ENCODE measurements at places on chromosomes 2 and 18. TPM values are rescaled to one million over a fixed set of nuclear protein-coding genes. Genes with fewer than 3 reads are reported as not detected.

Gene FOXD4L1
- total RNA-seq = not detected

DNA sequence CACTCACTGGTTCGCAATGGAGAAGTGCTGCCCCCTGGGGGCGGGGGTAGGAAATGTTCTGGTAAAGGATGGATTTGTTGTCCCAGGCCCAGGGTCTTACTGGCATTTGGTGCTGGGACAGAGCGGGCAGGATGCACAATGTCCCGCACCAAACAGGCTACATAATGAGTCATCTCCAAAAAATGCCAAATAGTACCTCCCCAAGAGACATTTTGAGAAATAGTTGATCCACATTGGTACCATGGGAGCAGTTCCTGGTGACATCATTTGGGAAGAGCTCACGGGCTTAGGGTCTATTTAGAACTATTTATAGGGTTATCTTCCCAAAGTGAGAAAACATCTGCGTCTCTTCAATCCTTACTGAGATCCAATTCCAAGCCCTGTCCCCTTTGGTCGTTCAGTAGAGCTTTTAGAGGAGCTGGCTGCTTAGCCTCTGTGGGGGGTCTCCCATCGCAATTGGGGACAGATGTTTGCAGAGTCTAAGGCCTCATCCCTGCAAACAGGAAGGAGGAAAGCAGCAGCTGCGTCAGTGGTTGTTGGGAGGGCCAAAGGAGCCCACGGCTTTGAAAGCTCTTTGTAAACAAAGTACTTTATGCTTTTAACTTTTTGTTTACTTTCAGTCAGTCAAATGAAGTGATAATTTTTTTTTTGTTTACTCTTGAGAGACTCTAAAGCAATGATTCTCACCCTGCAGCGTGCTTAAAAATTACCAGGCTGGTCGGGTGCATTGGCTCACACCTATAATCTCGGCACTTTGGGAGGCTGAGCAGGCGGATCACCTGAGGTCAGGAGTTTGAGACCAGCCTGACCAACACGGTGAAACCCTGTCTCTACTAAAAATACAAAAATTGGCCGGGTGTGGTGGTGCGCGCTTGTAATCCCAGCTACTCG is 49.3 kb downstream of the GREB1 start:
- DNase-seq = peak; percentile 69
- H3K27ac ChIP-seq = no peak overlapping the region
- H3K4me3 ChIP-seq = no peak overlapping the region
- no peaks in the 10 kb centered on the region for H3K36me3 ChIP-seq

- no peaks in the 10 kb centered on the region for H3K36me3 ChIP-seq
- no peak overlapping the region for H3K27ac ChIP-seq
- H3K4me3 ChIP-seq = no peak overlapping the region
- DNase-seq = no peak
- no peaks in the 10 kb centered on the region for H3K27me3 ChIP-seq
Measured at GRCh38 chr2:13996527-13996926, 636.0 kb upstream of the LRATD1 start.

Gene HDLBP
- total RNA-seq = 353 TPM

Gene CFAP221
- 1.7 TPM for total RNA-seq

- no peaks in the 10 kb centered on the region for H3K4me1 ChIP-seq
- H3K27me3 ChIP-seq = no peaks in the 10 kb centered on the region
- no peak overlapping the region for H3K27ac ChIP-seq
- no peaks in the 10 kb centered on the region for H3K36me3 ChIP-seq
- H3K4me3 ChIP-seq = no peak overlapping the region
- DNase-seq = no peak
Measured at GRCh38 chr2:229205704-229206103, 65.4 kb downstream of the PID1 start.

DNA sequence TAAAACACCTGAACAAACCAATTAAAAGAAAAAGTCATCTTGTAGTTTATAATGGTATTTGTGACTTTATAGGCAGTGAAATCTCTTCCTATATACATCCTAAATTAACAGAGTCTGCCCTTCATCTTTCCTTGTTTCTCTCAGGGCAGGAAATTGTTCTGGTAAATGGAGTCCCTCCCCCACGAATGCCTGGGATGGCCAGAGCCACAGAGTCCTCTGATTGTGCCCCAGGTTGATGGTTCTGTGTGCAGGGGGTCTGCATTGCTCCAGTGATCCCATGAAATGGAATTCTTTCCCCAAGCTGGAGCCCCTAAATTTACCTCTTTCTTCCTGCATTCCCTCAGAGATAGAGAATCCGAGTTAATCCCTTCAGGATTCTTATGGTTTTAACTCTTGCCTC is 155.5 kb downstream of the MTX2 start:
- H3K4me1 ChIP-seq = no peaks in the 10 kb centered on the region
- no peak overlapping the region for H3K27ac ChIP-seq
- H3K36me3 ChIP-seq = no peaks in the 10 kb centered on the region
- H3K4me3 ChIP-seq = no peak overlapping the region

DNA sequence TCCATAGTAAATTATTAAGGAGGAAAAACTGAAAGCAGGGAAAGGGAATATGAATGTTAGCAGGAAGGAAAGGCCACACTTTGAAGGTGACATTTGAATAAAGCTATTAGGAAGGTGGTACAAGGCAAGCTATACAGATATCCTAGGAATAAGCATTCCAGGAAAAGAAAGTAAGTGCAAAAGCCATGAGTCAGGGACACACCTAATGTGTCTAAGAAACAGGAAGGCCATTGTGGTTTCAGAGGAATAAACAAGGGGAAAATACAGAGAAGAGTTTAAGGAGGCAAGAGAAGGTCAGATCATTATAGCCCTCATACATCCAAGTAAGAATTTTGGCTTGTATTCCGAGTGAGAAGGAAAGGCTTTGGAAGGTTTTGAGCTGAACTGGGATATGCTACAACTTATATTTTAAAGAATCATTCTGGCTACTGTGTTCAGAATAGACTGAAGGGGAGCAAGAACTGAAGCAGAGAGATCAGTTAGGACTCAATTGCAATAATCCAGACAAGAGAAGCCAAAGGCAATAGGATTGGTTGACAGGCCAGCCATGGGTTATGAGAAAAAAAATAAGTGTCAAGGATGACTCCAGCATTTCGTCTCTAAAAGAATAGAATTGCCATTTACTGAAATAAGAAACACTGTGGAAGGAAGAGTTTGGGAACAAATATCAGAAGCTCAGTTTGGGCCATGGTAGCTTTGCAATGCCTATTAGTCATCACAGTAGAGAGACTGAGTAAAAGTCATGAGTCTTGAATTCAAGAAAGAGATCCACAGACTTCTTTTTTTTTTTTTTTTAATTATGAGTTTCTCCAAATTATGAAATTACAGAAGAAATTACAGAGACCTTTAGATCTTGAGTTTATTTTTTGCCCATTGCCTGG is 11.3 kb downstream of the RAD51AP2 start:
- no peak for DNase-seq
- H3K4me3 ChIP-seq = no peak overlapping the region
- no peaks in the 10 kb centered on the region for H3K36me3 ChIP-seq
- H3K4me1 ChIP-seq = no peaks in the 10 kb centered on the region

Gene IL18R1
- 3.9 TPM for total RNA-seq

GRCh38 chr2:2655453-2656114 is 324.5 kb upstream of the MYT1L start:
- H3K4me1 ChIP-seq = no peaks in the 10 kb centered on the region
- peak overlapping the region; percentile 21 for H3K4me3 ChIP-seq
- H3K36me3 ChIP-seq = no peaks in the 10 kb centered on the region
- no peaks in the 10 kb centered on the region for H3K27me3 ChIP-seq

DNA sequence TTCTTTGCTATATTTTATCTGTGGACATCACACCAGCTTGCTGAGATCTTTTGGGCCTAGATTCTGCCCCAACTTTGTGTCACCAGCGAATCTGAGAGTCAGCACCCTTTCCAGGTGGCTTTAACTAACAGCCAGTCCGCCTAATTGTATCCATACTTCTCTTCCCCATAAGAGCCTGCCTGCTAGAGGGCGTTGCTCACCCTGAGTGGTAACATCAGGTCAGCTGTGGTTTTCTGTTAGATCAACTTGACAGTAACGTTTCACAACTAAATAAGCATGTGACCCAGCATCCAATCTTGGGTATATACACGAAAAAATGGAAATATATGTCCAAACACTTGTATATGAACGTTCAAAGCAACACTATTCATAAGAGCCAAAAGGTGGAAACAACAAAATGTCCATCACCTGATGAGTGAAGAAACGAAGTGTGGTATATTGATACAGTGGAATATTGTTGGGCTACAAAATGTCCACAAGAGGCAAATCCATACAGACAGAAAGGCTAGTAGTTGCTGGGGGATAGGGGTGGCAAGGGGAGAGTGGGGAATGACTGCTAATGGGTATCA is 24.9 kb downstream of the EFHD1 start:
- H3K4me3 ChIP-seq = no peak overlapping the region
- no peak for DNase-seq
- H3K36me3 ChIP-seq = no peaks in the 10 kb centered on the region
- H3K27ac ChIP-seq = no peak overlapping the region
- H3K4me1 ChIP-seq = no peaks in the 10 kb centered on the region

DNA sequence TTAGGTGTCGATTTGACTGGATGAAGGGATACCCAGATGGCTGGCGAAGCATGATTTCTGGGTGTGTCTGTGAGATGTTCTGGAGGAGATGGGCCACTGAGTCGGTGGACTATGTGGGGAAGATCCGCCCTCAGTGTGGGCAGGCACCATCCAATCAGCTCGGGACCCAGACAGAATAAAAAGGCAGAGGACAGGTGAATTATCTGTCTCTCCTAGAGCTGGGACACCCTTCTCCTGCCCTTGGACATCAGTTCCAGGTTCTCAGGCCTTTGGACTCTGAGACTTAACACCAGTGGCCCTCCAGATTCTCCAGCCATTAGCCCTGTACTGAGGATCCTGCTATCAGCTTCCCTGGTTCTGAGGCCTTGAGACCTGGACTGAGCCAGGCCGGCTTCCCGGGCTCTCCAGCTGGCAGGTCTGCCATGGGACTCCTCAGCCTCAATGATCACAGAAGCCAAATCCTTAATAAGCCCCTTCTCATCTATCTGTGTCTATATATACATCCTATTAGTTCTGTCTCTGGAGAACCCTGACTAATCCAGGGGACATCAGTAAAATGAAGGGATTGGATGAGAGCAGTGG is 11.7 kb downstream of the PROC start:
- H3K4me1 ChIP-seq = no peaks in the 10 kb centered on the region
- H3K4me3 ChIP-seq = no peak overlapping the region
- H3K27me3 ChIP-seq = peaks cover 12% of the 10 kb centered on the region
- DNase-seq = no peak
- no peak overlapping the region for H3K27ac ChIP-seq
- H3K36me3 ChIP-seq = no peaks in the 10 kb centered on the region

Gene TLX2
- total RNA-seq = not detected

GRCh38 chr18:36139245-36139644 is 9.5 kb downstream of the ELP2 start:
- H3K4me1 ChIP-seq = no peaks in the 10 kb centered on the region
- H3K4me3 ChIP-seq = no peak overlapping the region
- no peak for DNase-seq

Gene DNAH7
- 5.0 TPM for total RNA-seq

DNA sequence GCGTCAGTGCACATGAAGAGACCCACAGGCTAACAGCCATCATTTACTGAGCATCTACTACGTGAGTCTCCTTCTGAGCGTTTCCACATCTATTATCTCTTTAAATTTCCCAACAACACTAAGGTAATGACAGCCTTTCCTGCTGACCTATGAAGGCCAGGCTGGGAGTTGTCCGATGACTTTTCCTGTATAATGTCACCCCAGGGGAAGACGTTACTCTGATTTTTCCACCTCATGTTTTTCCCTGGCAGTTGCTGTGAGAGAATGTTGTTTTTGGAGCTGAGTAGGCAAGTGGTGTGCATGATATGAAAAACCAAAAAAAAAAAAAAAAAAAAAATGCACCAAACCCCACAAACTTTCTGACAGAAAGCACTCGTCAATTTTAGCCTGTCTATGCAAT is 207.6 kb downstream of the SLC8A1 start:
- no peaks in the 10 kb centered on the region for H3K36me3 ChIP-seq
- no peaks in the 10 kb centered on the region for H3K27me3 ChIP-seq
- no peak overlapping the region for H3K4me3 ChIP-seq
- H3K4me1 ChIP-seq = no peaks in the 10 kb centered on the region
- H3K27ac ChIP-seq = no peak overlapping the region

Gene RGPD3
- 0.44 TPM for total RNA-seq

Gene TMEM237
- 7.2 TPM for total RNA-seq

Gene MEIS1
- total RNA-seq = 14.7 TPM

DNA sequence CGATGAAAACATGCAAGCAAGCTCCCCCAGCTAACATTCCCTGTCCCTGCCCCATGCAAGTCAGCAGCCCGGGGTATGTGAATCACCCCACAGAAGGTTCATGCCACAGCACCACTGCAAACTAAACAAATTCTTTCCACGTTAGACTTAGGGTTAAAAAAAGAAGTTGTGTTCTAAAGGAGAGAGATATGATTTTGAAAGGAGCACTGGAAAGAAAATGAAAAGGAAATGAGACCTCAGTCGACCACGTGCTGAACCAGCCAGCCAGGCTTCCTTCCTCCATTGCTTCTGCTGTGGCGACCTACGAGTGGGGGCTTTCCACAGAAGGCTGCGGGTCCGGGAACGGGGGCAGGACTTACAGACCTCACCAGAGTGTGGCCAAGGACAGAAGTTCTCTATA is 52.0 kb downstream of the ARL4C start:
- H3K36me3 ChIP-seq = no peaks in the 10 kb centered on the region
- no peak for DNase-seq
- H3K27me3 ChIP-seq = no peaks in the 10 kb centered on the region
- H3K27ac ChIP-seq = no peak overlapping the region
- no peak overlapping the region for H3K4me3 ChIP-seq

DNA sequence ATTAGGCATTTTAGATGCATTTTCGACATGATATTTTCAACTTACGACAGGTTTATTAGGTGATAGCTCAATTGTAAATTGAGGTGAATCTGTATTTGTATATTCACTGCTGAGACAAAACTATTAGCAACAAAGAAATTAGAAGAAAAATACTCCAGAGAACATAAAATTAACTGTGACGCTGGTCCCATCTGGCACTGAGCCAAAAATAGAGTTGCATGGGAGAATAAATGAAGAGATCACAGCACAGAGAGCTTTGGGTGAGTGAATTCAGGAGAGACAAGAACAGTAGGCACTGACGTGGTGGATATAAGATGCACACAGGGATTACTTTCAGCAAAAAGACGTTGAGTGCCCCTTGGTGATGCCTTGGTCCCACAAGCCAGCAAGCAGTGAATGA is 306.2 kb upstream of the RAB6C start:
- H3K27me3 ChIP-seq = no peaks in the 10 kb centered on the region
- no peaks in the 10 kb centered on the region for H3K36me3 ChIP-seq
- H3K4me3 ChIP-seq = no peak overlapping the region
- H3K4me1 ChIP-seq = no peaks in the 10 kb centered on the region
- no peak for DNase-seq
- no peak overlapping the region for H3K27ac ChIP-seq

- H3K27me3 ChIP-seq = no peaks in the 10 kb centered on the region
- no peaks in the 10 kb centered on the region for H3K36me3 ChIP-seq
- H3K4me3 ChIP-seq = no peak overlapping the region
- H3K4me1 ChIP-seq = no peaks in the 10 kb centered on the region
- no peak for DNase-seq
Measured at GRCh38 chr2:78940998-78941397, 84.5 kb upstream of the REG3G start.

GRCh38 chr2:118642501-118642900 is 204.9 kb downstream of the EN1 start:
- no peaks in the 10 kb centered on the region for H3K36me3 ChIP-seq
- H3K27me3 ChIP-seq = no peaks in the 10 kb centered on the region
- H3K4me1 ChIP-seq = no peaks in the 10 kb centered on the region
- no peak overlapping the region for H3K27ac ChIP-seq
